ENCODE measurements at places on chromosomes 7 and 10.

- DNase-seq = no peak
These were observed 177.8 kb downstream of the BBS9 start for GRCh38 chr7:33307205-33307604.

DNA sequence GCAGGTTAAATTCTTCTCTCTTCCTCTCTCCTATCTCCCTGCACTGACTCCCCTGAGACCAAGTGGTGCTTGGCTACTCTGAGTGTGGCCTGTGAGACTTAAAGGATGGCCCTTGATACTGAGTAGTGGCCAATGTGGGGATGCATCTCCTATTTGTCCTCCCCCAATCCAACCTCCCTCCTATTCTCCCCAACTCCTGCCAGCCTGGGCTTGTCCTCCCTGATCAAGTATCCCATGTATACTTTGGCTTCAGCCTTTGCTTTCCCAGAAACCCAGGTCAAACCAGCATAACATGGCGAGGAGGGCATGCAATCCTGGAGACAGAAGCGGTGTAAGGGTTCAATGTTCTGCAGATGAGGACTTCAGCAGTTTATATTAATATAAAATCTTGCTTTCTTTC lies 77.9 kb upstream of the GRB10 start:
- DNase-seq = no peak

- no peak for DNase-seq
These were observed 18.4 kb downstream of the AKAP9 start for GRCh38 chr7:91959023-91959422.

DNA sequence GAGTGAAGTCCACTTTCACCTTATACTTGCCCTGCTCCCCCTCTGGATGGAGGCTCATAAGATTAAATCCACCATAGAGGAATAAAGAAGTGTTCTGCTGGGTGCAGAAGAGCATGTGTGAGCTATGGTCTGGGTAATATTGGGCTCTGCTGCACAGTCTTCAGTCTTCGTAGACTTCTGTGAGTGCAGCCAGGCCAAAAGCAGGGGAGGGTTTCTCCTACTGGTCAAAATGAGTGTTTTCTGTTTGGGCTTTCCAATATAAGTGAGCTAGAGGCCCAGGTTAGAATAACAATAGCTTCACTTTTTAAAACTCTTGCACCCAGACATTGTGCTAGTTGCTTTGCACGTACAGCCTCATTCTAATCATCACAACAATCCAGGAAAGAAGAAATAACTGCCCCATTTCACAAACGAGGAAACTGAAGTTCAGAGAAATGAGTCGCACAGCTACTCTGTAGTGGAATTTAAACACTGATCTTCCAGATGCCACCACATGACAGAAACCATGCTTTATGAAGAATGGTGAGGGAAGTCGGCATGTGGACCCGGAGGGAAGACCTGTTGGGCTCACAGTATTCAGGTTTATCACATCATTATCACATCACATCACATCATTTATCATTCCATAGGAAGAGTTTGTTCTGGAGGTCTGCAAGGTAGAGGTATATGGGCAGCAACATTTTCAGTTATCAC lies 23.8 kb upstream of the MSMB start:
- no peak for DNase-seq

- no peak for DNase-seq
These were observed 64.5 kb downstream of the HIF1AN start for GRCh38 chr10:100600218-100600617.

DNA sequence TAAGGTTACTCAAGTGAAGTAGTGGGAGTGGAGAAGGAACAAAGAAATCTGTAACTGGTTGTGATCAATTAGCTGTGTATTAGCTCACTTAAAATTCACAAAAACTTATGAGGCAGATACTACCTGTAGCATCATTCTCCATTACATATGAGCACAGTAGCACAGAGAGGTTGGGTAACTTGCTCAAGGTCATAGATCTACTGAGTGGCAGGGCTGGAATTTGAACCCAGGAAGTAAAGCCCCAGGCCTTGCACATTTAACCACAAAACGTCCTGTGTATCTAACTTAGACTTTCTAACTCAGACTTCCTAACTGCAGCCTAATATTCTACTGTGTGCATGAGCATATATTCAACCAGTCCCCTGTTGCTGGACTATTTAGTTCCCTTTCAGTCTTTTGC lies 5.6 kb upstream of the SLF2 start:
- no peak for DNase-seq

DNA sequence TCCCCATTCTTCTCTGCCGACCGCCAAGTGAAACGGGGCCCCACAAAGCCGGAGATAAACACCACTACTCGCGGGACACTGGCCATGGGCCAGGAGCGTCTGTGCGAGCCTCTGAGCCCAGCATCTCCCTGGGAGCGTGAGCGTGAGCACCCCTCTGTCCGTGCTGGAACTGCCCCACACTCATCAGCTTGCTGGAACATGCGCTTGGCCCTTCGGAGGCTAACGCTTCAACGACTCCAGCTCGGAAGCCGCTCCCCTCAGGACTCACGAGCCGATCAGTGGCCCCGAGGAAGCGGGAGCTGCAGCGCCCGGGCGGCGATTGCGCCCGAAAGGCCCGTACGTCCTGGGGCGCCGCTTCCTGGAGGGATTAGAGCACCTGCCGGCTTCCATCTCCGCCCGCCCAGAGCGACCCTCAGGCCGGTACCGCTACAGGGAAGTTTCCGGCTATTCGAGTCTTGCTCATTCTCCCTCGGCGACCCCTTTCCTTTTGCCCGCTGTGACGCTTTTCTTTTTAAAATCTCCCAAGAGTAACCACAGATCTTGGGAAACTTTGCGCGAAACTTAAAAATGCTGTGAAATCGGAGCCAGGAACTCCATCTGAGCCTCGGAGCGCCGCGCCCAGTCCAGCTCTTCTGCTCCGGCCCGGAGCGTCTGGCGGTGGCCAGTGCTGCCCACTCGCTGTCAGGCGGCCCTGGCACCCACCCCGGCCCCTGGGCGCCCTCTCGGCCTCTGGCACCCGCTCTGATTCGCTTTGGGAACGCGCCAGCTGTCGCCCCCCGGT lies 1.0 kb downstream of the TLL2 start:
- DNase-seq = peak; percentile 21
